ENCODE measurements at places on chromosomes 16 and 17. TPM values are rescaled to one million over a fixed set of nuclear protein-coding genes. Genes with fewer than 3 reads are reported as not detected.

ST6GALNAC2 gene
- 6.6 TPM for total RNA-seq

ZPBP2 gene
- total RNA-seq = not detected

ATF7IP2 gene
- 48.7 TPM for total RNA-seq

KRTAP17-1 gene
- total RNA-seq = not detected

DPEP3 gene
- total RNA-seq = not detected
